ENCODE measurements at places on chromosomes 7 and 10. TPM values are rescaled to one million over a fixed set of nuclear protein-coding genes. Genes with fewer than 3 reads are reported as not detected.

DNA sequence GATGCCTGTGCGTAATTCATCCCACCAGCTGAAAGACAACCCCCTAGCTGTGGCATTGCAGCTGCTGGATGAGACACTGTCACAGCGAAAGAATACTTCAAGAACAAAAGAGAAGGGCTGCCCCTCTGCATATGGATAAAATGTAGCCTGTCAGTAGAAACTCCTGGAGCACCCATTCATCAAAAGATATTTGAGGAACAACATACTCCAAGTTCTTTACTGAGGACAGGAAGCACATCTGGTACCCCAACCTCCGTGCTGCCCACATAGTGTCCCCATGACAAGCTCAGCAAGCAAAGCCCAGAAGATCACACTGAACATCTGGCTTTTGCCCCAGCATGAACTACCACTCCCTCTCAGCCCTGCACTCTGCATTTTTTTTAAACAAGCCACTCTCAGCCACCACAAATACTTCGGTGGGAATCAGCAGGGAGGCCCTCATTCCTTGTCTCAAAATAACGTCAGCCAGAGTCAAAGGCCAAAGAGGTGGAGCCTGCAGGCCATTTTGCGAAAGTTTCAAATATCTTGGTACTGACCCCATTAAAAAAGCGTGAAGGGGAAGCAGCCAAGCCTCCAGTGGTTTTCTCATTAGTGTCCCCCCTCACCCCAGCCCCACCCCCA, 1.7 kb downstream of the CREB3L2 start:
- DNase-seq, result no peak

DNA sequence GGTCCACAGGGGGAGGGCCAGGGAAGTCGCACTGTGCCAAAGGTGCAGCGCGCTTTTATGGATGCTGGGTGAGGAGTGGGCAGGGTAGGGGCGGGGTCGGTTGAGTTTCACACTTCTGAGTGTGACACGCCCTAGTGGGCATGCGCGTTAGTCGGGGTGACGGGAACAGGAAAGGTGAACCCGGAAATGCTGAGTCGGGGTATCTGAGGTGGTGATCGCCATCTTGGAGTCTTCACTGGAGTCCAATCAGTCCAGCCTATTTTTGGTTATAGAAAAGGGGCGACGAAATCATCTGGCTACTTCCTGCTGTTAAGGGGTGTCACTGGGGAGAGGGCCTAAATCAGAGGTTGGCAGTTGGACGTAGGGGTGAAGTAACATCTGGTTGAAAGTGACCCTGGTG, 40.8 kb downstream of the ZNF138 start:
- DNase-seq, result no peak

DNA sequence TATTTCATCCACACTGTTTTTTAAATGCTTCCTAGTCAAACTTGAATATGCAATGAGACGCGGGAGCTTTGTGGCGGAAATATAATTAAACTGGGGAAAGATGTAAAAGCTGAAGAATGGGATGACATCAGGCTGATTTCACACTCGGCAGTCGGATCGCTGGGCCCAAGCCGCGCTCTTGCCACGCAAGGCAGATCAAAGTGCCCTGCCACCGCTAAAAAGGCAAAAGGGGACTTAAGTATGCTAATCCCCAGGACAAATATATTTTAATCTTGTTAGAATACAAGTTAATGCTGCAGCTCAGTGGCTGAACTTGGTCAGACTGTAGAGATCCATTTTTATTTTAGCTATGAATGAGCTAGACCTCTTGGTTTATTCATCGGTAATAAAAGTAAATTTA, 13.8 kb downstream of the EN2 start:
- no peak for DNase-seq

DNA sequence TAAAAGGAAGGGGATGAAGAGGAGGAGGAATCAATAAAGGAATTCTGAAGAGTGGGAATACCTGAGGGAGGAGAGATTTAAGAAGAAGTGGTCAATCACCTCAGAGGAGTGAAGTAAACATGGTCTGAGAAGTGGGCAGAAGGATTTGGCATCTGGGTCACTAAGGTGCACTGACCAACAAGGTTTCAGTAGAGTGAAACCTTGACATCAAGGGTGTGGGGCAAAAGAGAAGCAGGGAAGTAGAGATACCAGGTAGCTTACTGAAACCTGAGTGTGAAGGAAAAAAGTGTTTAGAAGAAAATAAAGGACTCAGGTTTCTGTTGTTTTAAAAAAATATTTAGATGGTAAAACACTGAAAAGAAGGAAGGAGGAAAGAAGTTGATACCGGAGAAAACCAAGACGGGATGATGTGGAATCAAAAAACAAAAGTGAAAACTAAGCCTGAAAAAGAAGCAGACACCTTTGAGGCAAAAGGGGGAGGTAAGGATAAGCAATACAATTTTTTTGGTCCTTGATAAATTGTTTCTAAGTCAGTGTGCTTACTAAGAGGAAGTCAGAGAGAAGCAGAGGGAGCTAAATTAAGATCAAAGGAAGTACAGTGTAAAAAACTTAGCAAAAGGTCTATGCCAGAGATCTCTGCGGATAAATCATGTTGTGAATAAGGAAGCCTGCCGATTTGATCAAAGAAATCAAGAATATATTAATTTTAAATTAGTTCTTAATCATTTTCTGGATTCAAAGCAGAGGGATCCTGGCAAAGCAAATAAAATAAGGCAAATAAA, 137.2 kb upstream of the GPR22 start:
- DNase-seq, result no peak

DNA sequence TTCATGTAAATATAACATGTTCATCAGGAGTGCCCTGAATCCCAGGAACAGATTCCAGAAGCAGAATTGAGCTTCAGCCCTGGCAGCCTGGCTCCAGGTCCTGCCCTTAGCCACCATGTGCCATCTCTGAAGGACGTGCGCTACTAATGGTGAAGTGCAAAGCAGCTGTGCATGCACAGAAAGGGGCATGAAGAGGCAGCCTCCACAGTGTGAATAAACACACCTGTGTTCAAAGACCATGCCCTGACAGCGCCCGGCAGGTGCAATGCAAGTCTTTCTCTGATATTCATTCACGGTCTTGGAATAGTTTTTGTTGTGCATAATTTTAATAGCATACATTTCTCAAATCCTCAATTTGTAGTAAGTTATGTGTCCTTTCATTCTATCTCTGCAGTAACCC, 250.4 kb upstream of the TCERG1L start:
- no peak for DNase-seq

DNA sequence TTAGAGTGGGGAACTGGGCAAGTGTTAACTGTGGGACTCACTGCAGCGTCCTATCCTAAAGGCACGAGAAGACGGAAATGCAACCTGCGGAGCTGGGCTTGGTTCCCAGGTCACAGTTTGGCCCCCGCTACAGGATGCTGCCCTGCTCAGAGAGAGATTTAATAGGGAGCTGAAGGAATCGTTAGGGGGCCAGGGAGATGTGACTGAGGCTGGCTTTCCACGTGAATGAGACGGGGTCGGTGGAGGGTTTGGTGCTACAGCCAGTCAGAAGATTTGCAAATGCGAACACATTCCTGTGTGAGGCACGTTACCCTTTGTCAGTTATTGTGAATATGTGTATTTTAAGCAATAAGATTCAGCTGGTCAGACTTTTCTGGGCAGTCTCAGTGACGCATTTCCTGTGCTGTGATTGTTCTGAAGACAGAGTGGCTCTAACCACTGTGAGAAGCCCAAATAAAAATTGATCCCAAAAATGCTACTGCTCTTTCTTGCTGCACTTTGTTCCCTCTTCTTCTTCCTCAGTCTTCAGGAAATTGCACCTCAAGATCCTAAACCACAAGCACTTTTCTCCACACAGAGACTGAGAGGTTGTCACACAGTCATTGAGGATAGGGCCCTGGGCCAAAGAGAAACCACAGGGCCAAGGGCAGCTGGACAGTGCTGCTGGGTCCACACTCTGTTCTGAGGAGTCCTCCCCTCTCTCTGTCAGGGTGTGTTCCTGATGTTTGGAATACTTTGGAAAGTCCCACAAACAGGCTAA, 21.2 kb downstream of the CYP17A1 start:
- DNase-seq, result peak; percentile 84

- DNase-seq, result no peak
Measured at GRCh38 chr7:112138938-112139337, 67.3 kb downstream of the DOCK4 start.

Gene OR9A2
- not detected for total RNA-seq

Gene SORCS3
- total RNA-seq, result not detected

Gene LRRN3
- not detected for total RNA-seq

Gene ARL4A
- total RNA-seq, result 44.6 TPM

Gene NPY
- not detected for total RNA-seq

Gene CLCN1
- total RNA-seq, result not detected
